ENCODE measurements at places on chromosomes 2 and 18. TPM values are rescaled to one million over a fixed set of nuclear protein-coding genes. Genes with fewer than 3 reads are reported as not detected.
A peak's percentile ranks its signal among the peaks of the same experiment; 100 is the strongest.

- peak; percentile 80 for DNase-seq
Observed at GRCh38 chr18:3593381-3593903, 143.5 kb downstream of the TGIF1 start.

- no peak for DNase-seq
Observed at GRCh38 chr2:238727585-238728329, 120.1 kb upstream of the TWIST2 start.

GRCh38 chr18:49250816-49251388 is 209.5 kb downstream of the DYM start:
- DNase-seq, result no peak

GRCh38 chr2:40814616-40815015 is 362.7 kb upstream of the SLC8A1 start:
- no peak for DNase-seq

- no peak for DNase-seq
Observed at GRCh38 chr2:219309278-219309677, at the start of gene PTPRN. Gene PTPRN, minus strand, starts transcription at chr2:219309401. Its CDS starts 69 bp downstream, at chr2:219309332.

- no peak for DNase-seq
Observed at GRCh38 chr2:47334356-47335136, 68.4 kb upstream of the MSH2 start.

DNA sequence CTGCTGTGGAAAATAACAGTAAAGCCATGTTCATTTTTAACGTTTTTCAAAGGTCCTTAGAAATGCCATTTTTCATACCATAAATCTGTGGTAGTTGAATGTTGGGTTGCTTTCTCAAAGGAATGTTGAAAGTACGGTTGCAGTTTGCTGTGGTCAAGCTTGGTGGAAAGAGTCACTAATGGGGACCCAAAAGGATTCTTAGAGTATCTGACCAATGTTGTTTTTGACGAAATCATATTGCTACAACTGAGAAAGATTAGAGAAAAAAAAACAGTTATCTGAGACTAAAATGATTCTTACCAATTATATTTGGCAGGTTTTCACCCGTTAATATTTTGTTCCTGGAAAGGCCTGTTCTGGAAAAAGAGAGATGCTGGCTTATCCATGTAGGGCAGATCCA is 439.5 kb upstream of the ETAA1 start:
- no peak for DNase-seq

- DNase-seq, result no peak
Observed at GRCh38 chr2:241095594-241096290, 6.3 kb downstream of the MTERF4 start.

GRCh38 chr2:1970341-1970740 is 226.0 kb upstream of the PXDN start:
- DNase-seq, result no peak

DNA sequence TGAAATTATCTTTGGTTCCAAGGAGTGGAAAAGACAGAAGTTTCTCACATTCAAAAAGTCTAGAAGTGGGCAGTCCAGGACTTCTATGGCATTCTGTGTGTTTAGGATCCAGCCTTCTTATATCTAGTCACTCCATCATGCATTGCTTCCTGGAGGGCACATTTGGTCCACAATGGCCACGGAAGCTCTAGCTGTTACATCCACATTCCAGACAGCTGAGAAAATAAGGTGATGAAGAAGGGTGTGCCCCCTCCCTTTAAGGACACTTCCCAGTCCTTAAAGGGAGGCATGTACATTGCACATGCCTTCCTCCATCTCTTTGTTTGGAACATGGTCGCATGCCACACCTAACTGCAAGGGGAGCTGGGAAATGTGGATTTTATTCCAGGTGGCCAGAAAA is 59.9 kb upstream of the BZW1 start:
- DNase-seq, result no peak

- no peak for DNase-seq
Observed at GRCh38 chr2:232772531-232772930, 3.8 kb downstream of the KCNJ13 start.

- no peak for DNase-seq
Observed at GRCh38 chr2:186718903-186719302, 25.0 kb downstream of the FAM171B start.

- no peak for DNase-seq
Observed at GRCh38 chr2:227022608-227023007, 141.4 kb downstream of the COL4A4 start.

- DNase-seq, result no peak
Observed at GRCh38 chr2:12502759-12503158, 214.0 kb upstream of the TRIB2 start.

GRCh38 chr18:55500316-55501086 is 87.5 kb downstream of the TCF4 start:
- no peak for DNase-seq

GRCh38 chr2:69983392-69983966 is 22.0 kb upstream of the ASPRV1 start:
- no peak for DNase-seq

DNA sequence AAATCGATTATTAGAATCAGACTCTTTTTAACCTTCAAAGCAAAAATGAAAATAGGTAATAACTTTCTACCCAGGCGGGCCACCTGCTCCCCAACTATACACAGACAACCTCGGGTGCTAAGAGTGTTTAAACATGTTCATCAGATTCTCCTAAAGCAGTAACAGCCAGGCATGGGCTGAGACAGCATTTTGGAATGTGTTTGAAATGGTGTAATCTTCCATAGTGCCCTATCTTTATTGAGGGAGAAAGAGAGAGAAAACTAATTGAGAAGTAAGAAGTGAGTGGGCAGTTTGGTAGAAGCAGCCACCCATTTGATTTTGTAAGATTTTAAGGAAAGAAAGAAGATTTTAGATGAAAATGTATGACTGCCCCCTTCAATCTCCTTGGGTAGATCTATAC is 196.1 kb upstream of the CTAGE1 start:
- DNase-seq, result no peak

DNA sequence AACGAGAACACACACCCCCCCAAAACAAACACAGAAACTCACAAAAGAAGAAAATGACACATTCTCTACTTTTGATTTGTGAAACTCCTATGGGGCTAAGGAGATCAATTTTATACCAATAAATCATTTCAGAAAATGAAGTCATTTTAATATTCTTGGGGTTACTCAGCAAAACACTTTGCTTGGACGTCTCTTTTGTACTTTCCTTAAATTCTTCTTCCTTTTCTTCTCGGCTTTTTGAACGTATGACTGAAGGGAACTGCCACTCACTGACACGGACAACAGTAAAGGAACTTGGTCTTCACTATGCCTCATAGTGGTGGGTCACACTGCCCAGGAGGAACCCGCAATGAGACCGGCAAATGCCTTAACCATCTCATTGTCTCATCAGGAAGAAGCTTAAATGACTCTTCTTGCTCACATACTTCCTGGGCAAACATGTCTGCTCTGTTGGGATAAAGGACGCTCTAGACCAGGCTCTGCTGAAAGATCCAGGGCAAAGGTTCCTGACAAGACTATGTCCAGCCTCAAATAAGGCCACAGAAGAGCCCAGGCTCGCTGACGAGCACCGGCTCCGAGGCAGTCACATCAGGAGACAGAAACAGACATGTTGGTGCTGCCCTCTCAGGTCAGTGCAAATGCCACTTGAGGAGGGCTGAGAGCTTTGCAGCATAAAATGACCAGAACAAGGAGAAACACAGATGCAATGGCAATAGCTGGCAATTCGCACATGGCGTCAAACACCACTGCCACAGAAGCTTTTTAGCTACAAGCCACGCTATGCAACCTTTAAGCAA is 205.5 kb downstream of the TGIF1 start:
- no peak for DNase-seq

GRCh38 chr2:120388222-120389035 is 42.5 kb downstream of the INHBB start:
- no peak for DNase-seq

GRCh38 chr2:26757873-26758789 is 6.0 kb upstream of the SLC35F6 start:
- peak; percentile 97 for DNase-seq

DNA sequence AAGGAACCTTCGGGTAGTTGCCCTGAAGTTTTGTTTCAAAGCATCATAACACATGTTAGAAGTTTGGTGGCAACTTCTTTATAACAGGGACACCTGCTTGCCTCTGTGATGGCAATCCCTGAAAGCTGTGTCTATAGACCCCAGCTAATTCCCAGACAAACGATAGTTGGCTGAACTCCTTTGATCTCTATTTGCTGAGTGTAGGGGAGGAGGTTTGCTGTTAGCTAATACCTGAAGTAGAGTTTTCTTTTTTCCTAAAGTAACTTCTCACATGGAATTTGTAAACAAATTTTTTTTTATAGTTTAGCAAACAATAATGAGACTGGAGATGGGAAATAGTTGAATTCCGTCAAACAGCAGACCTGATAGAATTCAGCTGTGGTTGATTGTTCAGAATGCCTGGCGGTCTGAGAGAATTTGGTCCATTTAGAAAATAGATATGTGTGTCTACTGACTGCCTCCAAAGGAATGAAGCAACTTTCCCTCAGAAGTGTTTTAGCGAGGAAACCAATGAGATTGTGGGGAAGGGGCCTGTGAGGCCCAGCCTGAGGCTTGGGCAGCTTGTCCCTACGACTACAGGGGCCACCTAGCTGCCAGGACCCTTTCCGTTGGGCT is 123.5 kb upstream of the EPAS1 start:
- no peak for DNase-seq

DNA sequence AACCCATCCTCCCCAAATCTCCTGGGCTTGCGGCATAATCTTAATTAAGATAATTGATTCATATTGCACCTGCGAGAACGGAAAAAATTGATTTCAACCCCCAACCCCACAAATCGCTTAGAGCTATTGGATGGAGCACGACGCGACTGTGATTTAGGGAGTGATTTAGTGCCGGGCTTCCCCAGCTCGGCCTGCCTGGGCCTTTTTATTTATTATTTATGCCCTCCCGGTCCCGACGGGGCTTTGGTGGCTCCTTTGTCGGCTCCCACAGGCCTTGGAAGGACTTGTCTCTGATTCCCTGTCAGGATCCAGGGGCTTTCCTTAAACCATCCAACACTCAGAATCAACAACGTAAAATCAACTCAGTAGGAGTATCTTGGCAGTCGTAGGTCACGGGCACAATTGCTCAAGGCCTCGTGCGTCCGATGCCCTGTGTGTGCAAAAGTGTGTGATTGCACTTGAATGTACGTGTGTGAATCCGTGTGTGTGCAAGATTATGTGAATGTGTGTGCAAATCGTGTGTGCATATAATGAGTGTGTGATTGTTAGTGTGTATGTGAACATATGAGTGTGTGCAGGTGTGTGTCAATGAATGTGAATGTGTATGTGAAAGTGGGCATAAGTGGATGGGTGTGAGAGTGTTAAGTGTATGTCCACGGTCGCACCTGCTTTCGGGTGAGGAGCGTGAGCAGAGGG is 4.3 kb upstream of the NEUROD1 start:
- DNase-seq, result no peak

- DNase-seq, result no peak
Observed at GRCh38 chr2:180690611-180691010, 289.8 kb upstream of the UBE2E3 start.

- peak; percentile 92 for DNase-seq
Observed at GRCh38 chr2:28276076-28276618, 116.5 kb upstream of the FOSL2 start.

DNA sequence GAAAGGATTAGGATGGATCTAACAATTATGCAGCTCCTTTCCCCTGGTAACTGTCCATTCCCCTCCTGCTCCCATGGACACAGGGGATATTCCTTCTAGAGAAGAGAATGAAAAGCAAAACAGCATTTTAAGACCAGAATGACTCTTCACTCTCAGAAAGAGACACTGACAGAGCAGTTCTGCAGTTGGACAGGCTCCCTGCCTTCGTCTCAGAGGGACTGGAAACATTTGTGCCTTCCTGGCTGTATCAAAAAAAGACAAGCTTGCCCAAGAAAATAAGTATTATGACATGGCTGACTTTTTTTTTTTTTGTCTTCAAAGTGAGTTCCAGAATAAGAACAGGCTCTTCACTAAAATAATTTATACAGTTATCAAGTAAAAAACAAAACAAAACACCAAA is 9.5 kb downstream of the PID1 start:
- DNase-seq, result no peak

GRCh38 chr2:33111002-33111446 is 164.3 kb downstream of the LTBP1 start:
- no peak for DNase-seq

GRCh38 chr2:160380000-160380570 is 113.5 kb downstream of the RBMS1 start:
- DNase-seq, result no peak

- no peak for DNase-seq
Observed at GRCh38 chr18:75612456-75612855, 185.0 kb upstream of the SMIM21 start.

- DNase-seq, result no peak
Observed at GRCh38 chr18:79217979-79218604, 148.9 kb downstream of the ATP9B start.

- no peak for DNase-seq
Observed at GRCh38 chr2:67322353-67323001, 74.7 kb upstream of the ETAA1 start.

DNA sequence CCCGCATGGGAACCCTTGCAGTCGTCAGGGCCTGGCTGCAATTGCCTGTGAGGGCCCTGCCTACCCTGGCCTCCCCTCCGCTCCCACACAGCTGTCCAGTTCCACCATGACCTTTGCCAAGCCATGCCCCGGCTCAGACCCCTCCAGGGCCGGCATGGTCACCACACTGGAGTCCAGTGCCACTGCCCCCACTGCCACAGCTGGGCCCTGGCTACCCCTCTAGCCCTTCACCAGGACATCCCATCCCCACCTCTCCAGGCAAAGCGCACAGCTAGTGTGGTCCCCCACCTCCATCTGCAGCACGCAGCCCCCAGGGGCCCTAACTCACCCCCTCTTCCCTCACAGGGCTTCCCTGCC is 70.3 kb upstream of the SMAD7 start:
- DNase-seq, result no peak

Gene STPG4
- total RNA-seq, result not detected

Gene GPR39
- total RNA-seq, result 0.29 TPM

Gene MYOM1
- 0.15 TPM for total RNA-seq

Gene ERMN
- total RNA-seq, result not detected

Gene SERPINB10
- not detected for total RNA-seq

Gene CAPN14
- 0.15 TPM for total RNA-seq

Gene NOSTRIN
- total RNA-seq, result 20.1 TPM

Gene MYL1
- total RNA-seq, result not detected

Gene RASGRP3
- total RNA-seq, result 90.3 TPM

Gene ZNF396
- total RNA-seq, result 0.53 TPM

Gene DSC1
- total RNA-seq, result not detected

Gene METTL4
- total RNA-seq, result 8.5 TPM

Gene RGPD3
- total RNA-seq, result 0.05 TPM

Gene VRK2
- total RNA-seq, result 24.6 TPM

Gene MAP3K19
- not detected for total RNA-seq
